ENCODE measurements at places on chromosomes 12 and 14. TPM values are rescaled to one million over a fixed set of nuclear protein-coding genes. Genes with fewer than 3 reads are reported as not detected.

DNA sequence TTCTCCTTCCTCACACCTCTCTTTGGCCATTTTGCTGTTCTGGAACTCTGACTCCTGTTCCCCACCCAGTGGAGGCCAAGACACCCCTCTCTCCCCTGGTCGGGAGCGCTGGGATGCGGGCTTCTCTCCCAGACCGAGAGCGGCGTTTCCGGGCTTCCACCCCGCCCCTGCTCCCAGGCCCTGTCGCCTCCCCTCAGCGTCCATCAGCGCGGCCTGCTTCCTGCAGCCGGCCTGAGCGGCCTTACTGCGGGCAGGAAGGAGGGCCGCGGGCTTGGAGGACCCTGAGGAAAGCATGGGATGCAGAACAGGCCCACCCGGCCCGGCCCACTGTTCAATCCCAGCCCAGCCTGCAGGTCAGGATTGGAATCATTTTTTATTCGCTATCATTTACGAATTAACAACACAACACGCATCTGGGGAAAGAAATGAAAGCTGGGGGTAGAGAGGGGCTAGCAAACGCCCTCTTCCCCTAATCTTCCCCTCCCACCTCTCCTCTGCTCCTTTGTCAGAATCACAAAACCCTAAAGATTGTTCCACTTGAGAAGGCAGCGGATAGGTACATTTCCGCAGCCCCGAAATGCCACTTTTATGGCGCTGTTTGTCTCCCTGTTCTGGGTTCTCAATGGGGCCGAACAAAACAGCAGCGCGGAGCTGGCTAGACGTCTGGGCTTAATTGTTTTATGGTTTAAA, 3.8 kb upstream of the HOXC8 start:
- no peak overlapping the region for H3K4me3 ChIP-seq
- peaks cover 76% of the 10 kb centered on the region for H3K27me3 ChIP-seq

DNA sequence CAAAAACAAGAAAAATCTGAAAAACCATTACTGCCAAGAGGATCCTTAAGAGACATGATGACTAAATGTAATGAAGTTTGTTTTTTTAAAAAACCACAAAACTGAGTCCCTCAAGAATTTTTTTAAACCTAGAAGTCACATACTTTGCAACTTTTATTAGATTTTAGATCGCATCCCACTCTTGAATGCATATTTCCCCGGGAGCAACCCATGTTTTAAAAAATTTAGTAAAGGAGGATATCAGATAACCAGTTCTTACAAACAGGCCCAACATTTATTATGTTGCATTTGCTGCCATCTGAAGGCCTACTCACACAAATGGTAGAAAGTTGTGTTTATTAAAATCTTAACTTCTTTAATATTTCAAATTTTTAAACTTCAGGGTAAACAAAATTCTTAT, 44.3 kb upstream of the CCT2 start:
- no peaks in the 10 kb centered on the region for H3K36me3 ChIP-seq
- no peaks in the 10 kb centered on the region for H3K27me3 ChIP-seq
- no peak for DNase-seq
- no peak overlapping the region for H3K27ac ChIP-seq
- H3K4me1 ChIP-seq: no peaks in the 10 kb centered on the region

DNA sequence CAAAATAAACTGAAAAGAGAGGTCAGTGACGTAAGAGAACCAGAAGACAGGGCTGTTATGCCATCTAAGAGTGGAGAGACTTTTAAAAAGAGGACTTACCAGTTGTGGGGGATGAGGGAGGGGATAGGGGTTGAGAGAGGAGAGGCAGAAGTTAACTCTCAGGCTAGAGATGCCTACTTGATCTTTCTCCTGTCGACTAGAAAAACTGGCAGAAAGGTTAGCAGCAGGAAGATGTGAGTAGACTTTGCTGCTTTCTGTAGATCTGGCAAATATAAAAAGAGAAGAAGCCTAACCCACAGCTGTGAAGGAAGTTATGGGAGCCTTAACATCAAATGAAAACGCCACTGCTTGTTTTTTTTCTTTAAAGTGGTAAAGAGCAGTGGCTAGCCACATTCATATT, 10.7 kb downstream of the CREBL2 start:
- no peaks in the 10 kb centered on the region for H3K36me3 ChIP-seq
- no peak overlapping the region for H3K4me3 ChIP-seq
- peak overlapping the region; percentile 61 for H3K27ac ChIP-seq
- H3K4me1 ChIP-seq: peaks cover 9% of the 10 kb centered on the region
- no peak for DNase-seq

DNA sequence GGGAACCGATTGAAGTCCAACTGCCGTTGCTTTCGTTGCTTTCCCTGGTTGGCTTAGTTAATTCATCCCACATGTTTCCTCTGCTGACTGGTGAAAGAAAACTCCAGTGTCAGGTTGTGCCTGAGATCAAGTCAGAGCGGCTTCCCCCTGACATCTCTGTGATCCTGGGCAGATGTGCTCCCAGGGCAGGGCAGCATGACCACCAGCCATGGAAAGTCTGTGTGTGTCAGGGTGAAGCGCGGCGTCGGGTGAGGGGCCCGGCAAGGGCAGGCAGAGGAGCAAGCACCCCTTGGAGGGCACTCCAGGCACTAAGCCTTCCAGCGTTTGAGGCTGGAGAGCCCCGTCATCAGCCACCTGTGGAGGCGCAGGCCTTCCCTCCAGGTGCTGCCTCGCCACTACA, 54.5 kb upstream of the IGF1 start:
- H3K36me3 ChIP-seq: no peaks in the 10 kb centered on the region
- H3K27ac ChIP-seq: no peak overlapping the region
- DNase-seq: no peak
- no peaks in the 10 kb centered on the region for H3K27me3 ChIP-seq

GRCh38 chr12:110379197-110379596, 24.3 kb downstream of the ANAPC7 start:
- peaks cover 1% of the 10 kb centered on the region for H3K4me1 ChIP-seq
- no peaks in the 10 kb centered on the region for H3K27me3 ChIP-seq
- no peak overlapping the region for H3K4me3 ChIP-seq
- H3K27ac ChIP-seq: no peak overlapping the region
- DNase-seq: no peak

DNA sequence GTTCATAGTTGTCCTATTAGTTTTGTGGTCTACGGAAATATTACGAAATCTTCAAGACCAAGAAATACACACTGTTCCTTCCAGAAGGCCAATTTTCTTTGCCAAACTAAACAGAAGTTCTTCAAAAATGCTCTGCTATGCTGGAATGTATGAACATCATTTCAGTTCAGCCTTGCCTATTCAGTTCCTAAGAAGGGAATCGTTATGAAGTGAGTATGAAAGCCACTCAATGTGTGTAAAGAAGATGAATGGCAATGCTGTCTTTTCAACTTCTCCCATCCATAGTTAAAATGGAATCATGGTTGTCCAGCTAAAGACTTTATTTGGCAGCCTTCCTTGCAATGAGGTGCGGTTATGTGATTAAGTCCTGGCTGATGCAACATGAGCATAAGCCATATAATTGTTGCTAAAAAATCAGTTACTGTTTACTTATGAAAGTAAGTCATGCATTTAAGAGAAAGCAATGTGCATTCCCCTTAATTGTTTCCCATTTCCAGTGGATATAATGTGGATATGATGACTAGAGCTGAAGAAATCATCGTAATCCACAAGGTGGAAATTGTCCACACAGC, 73.8 kb upstream of the PTPRR start:
- peaks cover 3% of the 10 kb centered on the region for H3K4me1 ChIP-seq
- no peaks in the 10 kb centered on the region for H3K27me3 ChIP-seq
- no peaks in the 10 kb centered on the region for H3K36me3 ChIP-seq
- H3K4me3 ChIP-seq: no peak overlapping the region
- DNase-seq: no peak

DNA sequence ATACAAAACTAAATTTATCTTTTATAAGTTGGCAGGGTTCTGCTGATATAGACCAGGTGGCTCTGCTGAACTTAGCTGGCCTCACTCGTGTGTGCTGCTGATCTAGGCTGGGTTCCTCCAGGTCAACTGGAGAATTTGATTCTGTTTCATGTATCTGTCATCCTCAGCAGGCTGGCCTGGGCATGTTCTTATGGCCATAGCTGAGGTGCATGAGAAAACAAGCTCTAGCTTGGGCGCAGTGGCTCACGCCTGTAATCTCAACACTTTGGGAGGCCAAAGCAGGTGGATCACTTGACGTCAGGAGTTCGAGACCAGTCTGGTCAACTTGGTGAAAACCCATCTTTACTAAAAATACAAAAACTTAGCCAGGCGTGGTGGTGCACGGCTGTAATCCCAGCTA, 24.3 kb upstream of the BCL2L14 start:
- DNase-seq: no peak
- H3K36me3 ChIP-seq: no peaks in the 10 kb centered on the region
- H3K4me1 ChIP-seq: no peaks in the 10 kb centered on the region

DNA sequence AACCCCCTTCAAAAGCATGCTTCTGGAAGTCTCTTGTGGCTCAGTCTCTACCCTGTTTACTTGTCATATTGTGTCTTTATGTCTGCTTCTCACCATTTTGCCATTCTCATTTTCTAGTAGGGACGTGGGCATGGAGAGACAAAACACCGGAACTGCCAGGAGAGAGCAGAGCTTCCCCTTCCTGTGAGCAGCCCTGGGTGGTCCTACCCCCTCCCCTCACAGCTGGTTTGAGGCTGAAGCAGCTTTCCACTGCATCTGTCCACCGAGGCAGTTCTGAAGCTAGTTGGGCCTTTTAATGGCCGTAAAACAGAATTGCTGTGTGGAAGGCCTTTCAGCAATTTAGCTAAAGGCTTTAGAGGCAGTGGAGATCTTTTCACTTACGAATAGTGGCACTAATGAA, 77.0 kb downstream of the PELI2 start:
- no peak for DNase-seq
- H3K4me3 ChIP-seq: no peak overlapping the region
- H3K4me1 ChIP-seq: no peaks in the 10 kb centered on the region
- no peak overlapping the region for H3K27ac ChIP-seq

DNA sequence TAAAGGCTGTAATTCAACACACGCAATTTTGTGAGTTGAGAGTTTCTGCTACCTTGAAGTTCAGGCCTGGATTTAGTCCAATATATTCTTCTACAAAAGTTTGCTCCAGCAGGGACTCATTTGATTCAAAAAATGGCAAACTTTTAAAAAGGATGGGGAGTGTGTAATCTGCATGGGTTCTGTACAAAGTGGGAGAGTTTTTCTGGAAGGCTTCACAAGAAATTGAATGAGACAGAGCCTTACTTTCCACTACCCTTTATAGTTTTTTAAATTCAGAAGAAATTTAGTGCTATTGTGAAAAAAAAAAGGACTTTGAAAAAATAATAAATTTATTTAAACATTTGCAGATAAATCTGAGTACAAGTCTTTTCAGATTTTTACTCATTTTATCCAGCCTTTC, 116.9 kb downstream of the METTL25 start:
- H3K36me3 ChIP-seq: no peaks in the 10 kb centered on the region
- no peaks in the 10 kb centered on the region for H3K4me1 ChIP-seq
- H3K4me3 ChIP-seq: no peak overlapping the region
- no peak for DNase-seq
- no peak overlapping the region for H3K27ac ChIP-seq

DNA sequence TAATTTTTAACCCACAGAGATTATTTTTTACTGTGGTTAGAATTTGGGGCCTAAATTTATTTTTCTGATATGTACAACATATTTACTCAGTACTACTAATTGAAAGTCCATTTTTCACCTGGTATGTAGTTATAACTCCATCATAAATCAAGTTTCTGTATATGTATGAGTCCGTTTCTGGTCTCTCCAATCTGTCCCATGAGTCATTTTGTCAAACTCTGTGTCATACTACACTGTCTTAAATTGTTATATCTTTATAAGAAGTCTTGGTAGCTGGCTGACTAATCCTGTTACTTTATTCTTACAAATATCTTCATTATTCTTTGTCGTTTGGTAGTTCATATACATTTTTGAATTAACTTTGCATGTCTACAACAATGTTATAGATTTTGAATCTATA, 344.0 kb downstream of the PDZRN4 start:
- H3K27ac ChIP-seq: no peak overlapping the region
- no peaks in the 10 kb centered on the region for H3K27me3 ChIP-seq
- no peaks in the 10 kb centered on the region for H3K4me1 ChIP-seq
- H3K36me3 ChIP-seq: no peaks in the 10 kb centered on the region
- no peak overlapping the region for H3K4me3 ChIP-seq

DNA sequence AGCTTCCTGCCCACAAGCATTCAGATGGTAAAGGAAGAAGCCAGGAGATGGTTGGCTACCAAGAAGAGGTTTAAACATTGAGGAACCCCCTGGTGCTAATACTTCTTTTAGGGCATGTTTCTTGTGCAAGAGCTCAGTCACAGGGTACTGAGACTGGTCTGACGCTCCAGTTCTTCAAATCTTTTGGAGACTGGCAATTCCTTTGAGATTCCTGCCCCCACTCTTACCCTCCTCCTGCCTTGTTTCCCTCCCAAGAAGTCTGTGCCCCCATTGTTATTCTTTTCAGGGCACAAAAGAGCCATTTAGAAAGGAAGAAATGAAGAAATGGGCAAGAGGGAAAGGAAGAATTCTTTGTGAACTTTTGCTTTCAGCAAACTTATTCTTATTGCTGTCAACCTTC, 11.8 kb downstream of the A2ML1 start:
- no peaks in the 10 kb centered on the region for H3K4me1 ChIP-seq
- no peak for DNase-seq
- H3K4me3 ChIP-seq: no peak overlapping the region
- no peak overlapping the region for H3K27ac ChIP-seq
- H3K27me3 ChIP-seq: no peaks in the 10 kb centered on the region
- no peaks in the 10 kb centered on the region for H3K36me3 ChIP-seq

DNA sequence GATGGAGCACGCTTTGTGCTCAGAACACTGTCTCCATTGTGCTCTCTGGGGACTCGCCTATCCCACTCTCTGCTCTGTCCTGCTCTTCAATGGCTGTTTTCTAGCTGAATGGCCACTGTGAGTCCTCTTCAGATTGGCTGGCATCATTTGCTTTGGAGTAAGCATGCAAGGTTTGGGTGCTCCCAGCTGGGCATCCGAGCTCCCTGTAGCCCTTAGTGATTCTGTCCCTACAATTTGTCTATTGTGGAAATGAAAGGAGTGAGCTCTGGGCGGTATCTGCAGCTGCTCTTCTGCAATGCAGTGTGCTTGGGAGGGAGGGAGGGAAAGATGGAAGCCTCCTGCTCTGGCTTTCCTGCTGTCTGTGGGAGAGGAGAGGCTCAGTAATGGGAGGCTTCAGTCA, 84.8 kb downstream of the SMOC1 start:
- H3K4me1 ChIP-seq: no peaks in the 10 kb centered on the region
- no peak overlapping the region for H3K4me3 ChIP-seq
- no peaks in the 10 kb centered on the region for H3K27me3 ChIP-seq
- no peaks in the 10 kb centered on the region for H3K36me3 ChIP-seq
- no peak for DNase-seq
- no peak overlapping the region for H3K27ac ChIP-seq

DNA sequence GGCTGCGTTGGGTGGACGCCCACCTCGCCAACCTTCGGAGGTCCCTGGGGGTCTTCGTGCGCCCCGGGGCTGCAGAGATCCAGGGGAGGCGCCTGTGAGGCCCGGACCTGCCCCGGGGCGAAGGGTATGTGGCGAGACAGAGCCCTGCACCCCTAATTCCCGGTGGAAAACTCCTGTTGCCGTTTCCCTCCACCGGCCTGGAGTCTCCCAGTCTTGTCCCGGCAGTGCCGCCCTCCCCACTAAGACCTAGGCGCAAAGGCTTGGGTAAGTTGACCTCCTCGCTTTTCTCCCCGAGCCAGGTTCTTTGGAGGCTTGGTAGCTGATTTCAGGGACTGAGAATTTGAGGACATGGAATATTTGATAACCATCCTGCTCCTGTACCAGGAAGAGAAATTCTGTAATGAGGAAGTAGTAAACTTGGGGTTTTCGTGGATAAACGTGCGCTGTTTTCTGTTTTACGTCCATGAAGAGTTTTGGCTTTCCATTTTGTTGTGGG, 530 bp downstream of the APAF1 start:
- no peak for DNase-seq
- H3K4me1 ChIP-seq: peaks cover 14% of the 10 kb centered on the region
- peak overlapping the region; percentile 50 for H3K27ac ChIP-seq

The NTS gene
- total RNA-seq: 0.63 TPM

The GPN3 gene
- 23.6 TPM for total RNA-seq

The ACVRL1 gene
- total RNA-seq: 133 TPM

The CLEC9A gene
- total RNA-seq: not detected
